NCI-H2171 (cell line): ENCODE measurements at places on chromosomes 13 and 19.

DNA sequence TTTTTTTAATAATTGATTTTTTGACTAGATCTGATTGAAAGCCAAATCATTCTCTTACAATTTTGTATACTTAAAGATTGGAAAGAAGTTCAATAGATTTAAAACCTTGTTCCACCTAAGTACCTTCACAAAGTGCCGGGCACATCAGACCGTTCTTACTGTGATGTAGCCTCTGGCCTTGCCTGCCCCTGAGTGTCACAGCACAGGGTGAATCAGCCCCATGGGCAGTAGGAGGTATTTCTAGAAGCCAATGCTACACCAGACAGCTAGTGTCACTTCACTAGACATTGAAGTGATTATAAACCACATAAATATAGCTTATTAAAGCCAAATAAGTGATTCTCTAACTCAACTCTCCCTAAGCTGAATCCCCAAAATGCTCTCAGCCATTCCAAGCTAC is 131.3 kb downstream of the LACC1 start:
- no peak for DNase-seq

DNA sequence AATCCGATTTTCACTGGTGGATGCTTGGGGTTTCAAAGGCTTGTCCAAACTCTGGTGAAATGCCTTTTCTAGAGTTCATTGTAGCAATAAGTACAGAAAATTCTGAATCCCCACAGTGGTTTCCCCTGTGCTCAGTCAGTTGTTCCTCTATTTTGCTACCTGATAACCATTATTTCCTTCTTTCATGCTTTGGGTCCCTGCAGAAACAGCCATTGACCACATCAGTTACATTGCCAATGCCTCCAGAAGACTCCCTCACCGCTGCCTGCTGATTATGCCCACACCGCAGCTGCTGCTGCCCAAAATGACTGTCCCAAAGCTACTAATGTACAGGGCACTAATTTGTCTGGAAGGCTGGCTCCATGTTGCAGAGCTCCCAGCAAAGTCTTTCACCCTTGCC is 517.3 kb downstream of the KLF12 start:
- DNase-seq, result no peak

DNA sequence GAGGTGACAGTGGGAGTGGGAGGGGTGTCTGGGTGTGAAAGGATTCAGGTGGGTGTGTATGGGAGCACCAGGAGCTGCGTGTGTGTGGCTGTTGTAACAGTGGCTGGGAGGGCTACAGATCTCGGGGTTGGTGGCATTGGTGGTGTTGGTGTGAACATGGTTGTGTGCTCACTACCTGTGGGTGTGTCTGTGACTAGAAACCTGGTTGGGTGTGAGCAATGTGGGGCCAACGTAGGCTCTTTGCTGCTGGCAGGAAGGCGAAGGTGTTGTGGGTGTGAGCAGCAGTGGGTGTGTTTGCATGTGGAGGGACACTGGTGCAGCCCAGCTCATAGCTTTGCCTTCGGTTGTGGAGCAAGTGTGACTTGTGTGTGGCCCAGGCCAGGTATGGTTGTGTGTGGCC is 3.7 kb upstream of the NR2C2AP start:
- DNase-seq, result no peak

DNA sequence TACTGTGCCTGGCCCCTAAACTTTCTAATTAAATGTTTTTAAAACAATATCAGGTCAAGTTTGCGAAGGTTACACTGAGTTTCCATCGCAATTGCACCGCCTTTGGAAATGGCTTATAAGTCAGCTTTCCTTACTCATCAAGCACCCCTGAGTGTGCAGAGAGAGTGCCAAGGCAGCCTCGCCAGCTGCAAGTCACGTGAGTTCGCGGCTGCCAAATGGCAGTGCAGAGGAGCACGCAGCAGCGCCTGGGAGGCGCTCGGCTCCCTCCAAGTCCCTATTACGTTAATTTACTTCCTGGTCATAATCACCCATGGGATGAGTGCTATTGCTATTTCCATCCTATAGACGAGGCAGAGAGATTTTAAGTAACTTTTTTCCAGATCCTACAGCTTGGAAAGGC is 319.6 kb downstream of the TEX29 start:
- no peak for DNase-seq

DNA sequence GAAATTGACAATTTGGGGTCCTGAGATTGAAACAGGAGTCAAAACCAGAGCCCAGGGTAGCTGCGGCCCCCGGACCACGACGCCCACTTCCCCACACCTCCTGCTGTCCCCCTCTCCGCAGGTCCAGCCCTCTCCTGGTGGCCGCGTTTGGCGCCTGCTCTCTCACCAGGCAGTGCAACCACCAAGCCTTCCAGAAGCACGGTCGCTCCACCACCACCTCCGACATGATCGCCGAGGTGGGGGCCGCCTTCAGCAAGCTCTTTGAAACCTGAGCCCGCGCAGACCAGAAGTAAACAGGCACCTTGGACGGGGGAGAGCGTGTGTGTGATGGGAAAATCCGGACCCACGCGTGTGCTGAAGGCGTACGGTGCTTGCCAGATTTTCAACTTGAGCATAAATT is 22.9 kb downstream of the NAXD start:
- DNase-seq, result no peak

DNA sequence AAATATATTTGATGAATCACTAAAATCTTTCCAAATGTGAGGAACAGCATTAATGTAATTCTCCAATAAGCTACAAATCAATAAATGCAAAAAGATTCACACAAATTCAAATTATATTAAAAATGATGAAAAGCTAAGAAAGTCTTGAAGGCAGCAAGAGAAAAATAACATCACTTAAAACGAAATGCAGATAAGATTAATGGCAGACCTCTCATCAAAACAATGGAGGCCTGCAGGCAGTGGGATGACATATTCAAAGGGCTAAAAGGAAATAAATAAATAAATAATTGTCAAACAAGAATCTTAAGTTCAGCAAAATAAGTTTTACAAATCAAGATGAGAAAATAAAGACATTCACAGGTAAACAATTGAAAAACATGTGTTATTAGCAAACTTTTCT is 952.1 kb downstream of the SLITRK6 start:
- DNase-seq, result no peak

GRCh38 chr19:4600893-4601292 is 38.4 kb upstream of the TNFAIP8L1 start:
- DNase-seq, result no peak

- DNase-seq, result no peak
Measured at GRCh38 chr19:14322889-14323463, 58.3 kb upstream of the ADGRE5 start.

- DNase-seq, result no peak
Measured at GRCh38 chr13:110212529-110212928, 94.4 kb downstream of the COL4A1 start.

GRCh38 chr19:1401889-1402217 is 511 bp upstream of the GAMT start:
- DNase-seq, result no peak

DNA sequence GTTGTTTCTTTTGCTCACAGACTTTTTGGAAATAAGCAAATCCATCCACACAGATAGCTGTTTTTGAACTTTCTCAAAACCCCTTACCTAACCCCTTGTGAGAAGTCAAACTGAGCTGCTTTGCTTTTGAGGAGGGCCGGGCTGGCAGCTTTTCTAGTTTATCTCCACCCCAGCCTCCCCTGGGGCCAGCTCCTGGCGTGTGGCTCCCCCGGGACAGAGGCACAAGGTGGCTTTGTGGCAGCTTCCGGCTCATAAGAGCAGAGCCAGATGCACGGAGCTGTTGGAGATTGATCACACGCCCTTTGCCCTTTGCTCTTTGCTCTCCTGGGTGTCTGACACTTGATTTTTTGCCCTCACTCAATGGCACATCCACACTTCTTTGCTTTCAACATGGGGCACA is 24.9 kb upstream of the RNF113B start:
- DNase-seq, result peak; percentile 20

DNA sequence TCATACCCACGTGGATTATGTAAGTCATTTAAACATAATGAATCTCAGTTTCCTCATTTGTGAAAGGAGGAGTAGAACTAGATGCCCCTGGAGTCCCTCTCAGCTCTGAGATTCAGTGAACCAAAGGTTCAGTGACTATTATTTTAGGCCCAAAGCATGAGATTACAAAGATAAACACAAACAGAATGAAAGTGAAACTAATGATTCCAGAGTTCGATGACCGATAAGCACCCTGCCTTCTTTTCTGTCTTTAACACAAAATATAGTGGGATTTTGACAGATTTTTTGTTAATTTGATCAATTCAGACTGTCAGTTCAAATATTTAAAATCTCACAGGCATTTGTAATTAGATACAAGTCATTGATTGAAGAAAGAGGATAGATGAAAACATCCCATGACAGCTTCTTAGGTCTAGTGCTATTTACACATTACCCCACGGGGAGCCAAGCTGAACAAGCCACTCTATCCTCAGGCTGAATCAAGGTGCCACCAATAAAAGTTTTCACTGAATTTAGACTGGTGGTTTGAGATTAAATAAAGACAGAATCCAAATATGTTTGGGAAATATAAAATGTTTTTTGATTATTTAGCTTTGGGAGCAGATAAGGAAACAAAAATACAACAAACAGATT is 64.6 kb upstream of the RAP2A start:
- DNase-seq, result no peak

DNA sequence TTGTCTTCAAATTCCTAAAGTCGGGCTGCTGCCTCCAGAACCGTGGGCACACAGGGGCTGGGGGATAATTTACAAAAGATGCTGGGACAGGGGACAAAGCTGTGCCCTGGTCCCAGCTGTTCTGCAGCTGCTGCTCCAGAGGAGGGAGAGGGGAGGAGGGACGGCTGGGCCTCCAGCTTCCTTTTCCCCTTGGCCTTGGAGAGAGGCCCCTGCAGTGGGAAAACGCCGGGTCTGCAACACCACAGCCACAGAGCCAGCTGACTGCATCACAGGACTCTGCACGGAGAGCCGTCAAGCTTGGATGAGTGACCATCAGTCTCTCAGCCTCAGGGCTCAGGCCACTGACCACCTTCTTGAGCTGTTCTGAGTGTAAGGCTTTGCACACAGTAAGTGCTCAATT is 6.1 kb downstream of the DOCK6 start:
- no peak for DNase-seq

GRCh38 chr19:16233081-16233776 is 35.5 kb downstream of the AP1M1 start:
- DNase-seq, result no peak

GRCh38 chr13:110440946-110441731 is 120.4 kb downstream of the RAB20 start:
- no peak for DNase-seq

DNA sequence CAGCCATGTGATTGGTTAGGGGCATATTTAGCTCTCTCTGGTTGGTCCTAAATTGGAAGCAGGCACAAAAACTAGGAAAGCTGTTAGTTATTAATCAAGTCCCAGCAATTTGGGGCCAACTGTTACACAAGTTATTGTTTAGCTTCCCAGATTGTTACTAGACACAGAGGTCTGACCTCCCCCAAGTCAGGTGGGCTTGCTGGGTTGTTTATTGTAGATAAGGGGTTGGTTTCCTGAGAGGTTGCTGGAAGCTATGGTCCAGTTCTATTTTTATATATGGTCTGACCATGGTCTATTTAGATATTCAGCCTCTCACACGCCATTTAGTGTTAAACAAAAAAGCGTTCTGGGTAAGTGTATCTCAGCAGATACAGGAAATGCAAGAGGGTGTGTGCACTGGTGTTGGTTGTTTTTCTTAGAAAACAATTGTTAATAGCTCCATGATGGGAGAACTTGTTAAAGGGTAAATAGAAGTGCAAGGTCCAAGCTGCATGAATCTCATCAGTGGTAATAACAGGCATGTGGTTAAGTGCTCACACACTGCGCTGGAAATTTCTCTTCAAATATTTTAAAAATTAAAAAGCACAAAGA is 150.0 kb downstream of the RAP2A start:
- no peak for DNase-seq

DNA sequence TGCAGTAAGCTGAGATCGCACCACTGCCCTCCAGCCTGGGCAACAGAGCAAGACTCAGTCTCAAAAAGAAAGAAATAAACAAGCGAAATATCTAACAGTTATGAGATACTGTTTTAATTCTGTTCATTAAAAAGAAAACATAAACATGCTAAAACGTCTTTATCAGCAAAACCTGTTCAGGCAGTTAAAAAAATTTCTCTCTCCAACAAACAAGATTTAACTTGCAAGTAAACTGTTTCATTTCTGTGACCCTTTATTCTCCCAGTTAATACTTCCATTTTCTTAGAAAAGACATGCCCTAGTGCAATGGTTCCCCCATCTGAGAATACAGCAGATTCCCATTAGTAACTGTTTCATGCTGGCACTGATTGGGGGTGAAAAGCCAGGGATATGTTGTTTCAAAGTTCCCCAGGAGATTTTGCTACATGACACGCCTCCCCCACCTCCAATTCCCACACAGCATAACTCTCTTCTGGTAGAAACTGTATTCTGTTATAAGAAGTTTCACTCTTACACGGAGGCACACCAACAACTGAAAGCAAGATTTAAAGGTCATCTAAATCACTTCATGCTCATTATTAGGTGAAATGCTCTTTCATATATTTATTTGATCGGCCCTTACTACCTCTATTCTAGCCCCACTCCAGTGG is 24.4 kb downstream of the ELF1 start:
- DNase-seq, result no peak

GRCh38 chr19:12567951-12568350 is 16.7 kb upstream of the ZNF564 start:
- DNase-seq, result no peak

GRCh38 chr13:112443191-112443994 is 67.2 kb downstream of the SPACA7 start:
- no peak for DNase-seq

GRCh38 chr13:113186061-113186900 is 22.2 kb downstream of the PCID2 start:
- DNase-seq, result no peak

- no peak for DNase-seq
Measured at GRCh38 chr19:11814700-11815035, 595 bp downstream of the ZNF440 start.

DNA sequence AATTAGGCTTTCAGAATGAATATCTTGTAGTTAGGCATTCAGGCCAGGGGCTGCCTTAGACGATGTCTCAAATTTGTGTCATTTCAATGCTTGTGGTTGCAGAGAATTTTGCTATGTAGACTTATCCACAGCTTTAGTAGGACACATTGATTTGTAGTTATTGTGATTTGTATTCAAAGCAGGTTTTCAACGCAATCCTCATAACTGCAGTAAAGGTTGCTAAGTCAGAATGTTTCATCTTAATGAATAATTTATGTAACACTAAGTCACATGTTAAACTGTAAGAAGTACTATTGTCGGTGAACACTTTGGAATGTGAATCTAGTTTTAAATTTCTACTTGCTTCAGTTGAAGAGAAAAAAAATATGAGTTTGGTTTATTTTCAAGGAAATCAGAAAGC is 1117.2 kb upstream of the SPRY2 start:
- no peak for DNase-seq

GRCh38 chr13:49791315-49791710 is 1.2 kb downstream of the KPNA3 start:
- DNase-seq, result no peak

GRCh38 chr13:80312012-80312704 is 28.8 kb downstream of the SPRY2 start:
- no peak for DNase-seq

GRCh38 chr19:19458110-19458816 is 52.8 kb downstream of the GATAD2A start:
- peak; percentile 7 for DNase-seq
